HepG2 (cell line): ENCODE measurements at places on chromosomes 3 and 15. TPM values are rescaled to one million over a fixed set of nuclear protein-coding genes. Genes with fewer than 3 reads are reported as not detected.
A peak's percentile ranks its signal among the peaks of the same experiment; 100 is the strongest.

GRCh38 chr3:13243586-13243985 lies 170.4 kb upstream of the IQSEC1 start:
- no peaks in the 10 kb centered on the region for H3K27me3 ChIP-seq
- H3K4me3 ChIP-seq: no peak overlapping the region
- DNase-seq: no peak
- no peak overlapping the region for H3K27ac ChIP-seq
- H3K36me3 ChIP-seq: peaks cover 44% of the 10 kb centered on the region
- H3K4me1 ChIP-seq: peaks cover 16% of the 10 kb centered on the region

DNA sequence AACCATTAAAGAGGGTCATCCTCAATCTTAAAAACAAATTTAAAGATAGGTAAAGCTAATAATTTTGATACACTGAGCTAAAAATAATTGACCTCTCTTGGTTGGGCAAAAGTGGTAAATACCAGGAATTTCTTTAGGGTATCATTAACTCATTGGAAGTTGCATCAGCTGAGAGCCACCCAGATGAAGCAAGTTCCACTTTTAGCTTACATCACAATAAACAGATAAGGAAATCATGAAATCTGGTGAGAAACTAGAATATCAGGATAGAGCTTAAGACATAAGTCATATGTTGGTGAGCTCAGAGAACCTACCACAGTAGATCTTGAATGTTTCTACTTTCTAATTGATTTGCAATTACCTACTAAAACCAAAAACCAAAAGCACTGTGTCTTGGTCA lies 97.4 kb upstream of the SLC2A2 start:
- no peak overlapping the region for H3K27ac ChIP-seq
- peaks cover 41% of the 10 kb centered on the region for H3K4me1 ChIP-seq
- DNase-seq: no peak
- H3K27me3 ChIP-seq: no peaks in the 10 kb centered on the region
- H3K36me3 ChIP-seq: no peaks in the 10 kb centered on the region
- no peak overlapping the region for H3K4me3 ChIP-seq

- DNase-seq: no peak
- H3K27me3 ChIP-seq: peaks cover 16% of the 10 kb centered on the region; the same call in 1 of the 3 replicates
- H3K36me3 ChIP-seq: no peaks in the 10 kb centered on the region
- no peak overlapping the region for H3K4me3 ChIP-seq
Measured at GRCh38 chr15:93189561-93189960, 100.5 kb upstream of the RGMA start.

- no peak overlapping the region for H3K27ac ChIP-seq
- H3K27me3 ChIP-seq: no peaks in the 10 kb centered on the region
- no peaks in the 10 kb centered on the region for H3K4me1 ChIP-seq
- no peak overlapping the region for H3K4me3 ChIP-seq
Measured at GRCh38 chr3:130242850-130243569, 102.5 kb upstream of the COL6A5 start.

GRCh38 chr15:31216215-31216911 lies 110.3 kb upstream of the KLF13 start:
- H3K27ac ChIP-seq: peak overlapping the region; percentile 85
- H3K36me3 ChIP-seq: no peaks in the 10 kb centered on the region
- DNase-seq: peak; percentile 83
- H3K4me3 ChIP-seq: peak overlapping the region; percentile 68
- peaks cover 22% of the 10 kb centered on the region for H3K4me1 ChIP-seq

- no peak for DNase-seq
- H3K36me3 ChIP-seq: no peaks in the 10 kb centered on the region
- no peak overlapping the region for H3K4me3 ChIP-seq
- no peaks in the 10 kb centered on the region for H3K27me3 ChIP-seq
Measured at GRCh38 chr3:97804471-97804870, 17.3 kb upstream of the CRYBG3 start.

DNA sequence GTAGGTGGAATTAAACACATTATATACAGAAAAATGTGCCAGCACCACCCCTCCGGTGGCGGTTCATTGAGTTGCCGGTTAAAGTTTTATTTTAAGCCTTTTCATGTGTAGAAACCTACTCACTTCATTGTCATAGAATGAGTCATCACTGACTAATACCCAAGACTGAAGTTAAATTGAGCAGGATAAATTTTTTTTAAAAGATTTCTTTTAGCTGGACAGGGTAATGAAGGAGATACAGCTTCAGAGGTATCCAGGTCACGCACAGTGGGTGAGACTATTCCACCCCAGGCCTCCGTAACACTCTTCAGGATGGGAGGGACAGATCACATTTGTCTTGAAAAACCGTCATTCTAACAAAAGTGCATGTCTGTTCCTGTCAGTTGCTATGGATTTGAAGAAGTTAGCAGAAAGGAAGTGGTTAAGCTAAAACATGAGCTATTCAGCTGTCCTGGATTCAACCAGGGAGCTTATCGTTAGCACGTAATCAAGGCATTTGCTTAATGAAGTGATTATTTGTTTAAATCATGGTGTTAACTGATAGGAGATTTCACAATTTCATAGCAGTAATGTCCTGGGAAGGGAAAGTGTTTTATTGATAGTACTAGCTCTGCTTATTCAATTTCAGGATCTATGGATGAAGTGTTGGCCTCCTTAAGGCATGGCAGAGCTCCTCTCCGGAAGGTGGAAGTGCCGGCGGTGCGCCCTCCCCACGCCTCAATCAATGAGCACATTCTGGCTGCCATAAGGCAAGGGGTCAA lies 23.4 kb downstream of the WHAMM start:
- no peak overlapping the region for H3K4me3 ChIP-seq
- H3K36me3 ChIP-seq: peaks cover 17% of the 10 kb centered on the region
- peaks cover 18% of the 10 kb centered on the region for H3K4me1 ChIP-seq
- no peaks in the 10 kb centered on the region for H3K27me3 ChIP-seq
- no peak overlapping the region for H3K27ac ChIP-seq

DNA sequence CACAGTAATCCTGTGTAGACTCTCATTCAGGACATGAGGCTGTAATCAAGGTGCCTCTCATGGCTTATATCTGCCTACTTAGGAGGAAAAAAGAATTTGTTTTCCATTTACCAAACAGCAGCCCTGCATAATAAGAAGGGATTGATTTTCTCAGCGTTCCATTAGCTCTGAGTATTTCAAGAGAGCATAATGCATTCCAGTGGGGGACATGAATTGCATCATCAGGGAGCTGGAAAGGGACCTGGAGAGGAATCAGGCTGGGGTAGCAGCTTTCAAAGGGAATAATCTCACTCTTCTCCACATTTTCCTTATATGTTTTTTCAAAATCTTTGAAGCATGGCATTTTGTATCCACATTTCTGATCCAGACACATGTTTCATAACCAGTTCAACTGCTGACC lies 150.6 kb upstream of the ANKRD28 start:
- H3K27ac ChIP-seq: no peak overlapping the region
- no peak for DNase-seq
- no peak overlapping the region for H3K4me3 ChIP-seq
- H3K27me3 ChIP-seq: no peaks in the 10 kb centered on the region

- H3K27ac ChIP-seq: no peak overlapping the region
- H3K4me1 ChIP-seq: no peaks in the 10 kb centered on the region
- no peak overlapping the region for H3K4me3 ChIP-seq
- no peaks in the 10 kb centered on the region for H3K27me3 ChIP-seq
- DNase-seq: no peak
- no peaks in the 10 kb centered on the region for H3K36me3 ChIP-seq
Measured at GRCh38 chr3:40047406-40047805, 238.0 kb downstream of the MYRIP start.

DNA sequence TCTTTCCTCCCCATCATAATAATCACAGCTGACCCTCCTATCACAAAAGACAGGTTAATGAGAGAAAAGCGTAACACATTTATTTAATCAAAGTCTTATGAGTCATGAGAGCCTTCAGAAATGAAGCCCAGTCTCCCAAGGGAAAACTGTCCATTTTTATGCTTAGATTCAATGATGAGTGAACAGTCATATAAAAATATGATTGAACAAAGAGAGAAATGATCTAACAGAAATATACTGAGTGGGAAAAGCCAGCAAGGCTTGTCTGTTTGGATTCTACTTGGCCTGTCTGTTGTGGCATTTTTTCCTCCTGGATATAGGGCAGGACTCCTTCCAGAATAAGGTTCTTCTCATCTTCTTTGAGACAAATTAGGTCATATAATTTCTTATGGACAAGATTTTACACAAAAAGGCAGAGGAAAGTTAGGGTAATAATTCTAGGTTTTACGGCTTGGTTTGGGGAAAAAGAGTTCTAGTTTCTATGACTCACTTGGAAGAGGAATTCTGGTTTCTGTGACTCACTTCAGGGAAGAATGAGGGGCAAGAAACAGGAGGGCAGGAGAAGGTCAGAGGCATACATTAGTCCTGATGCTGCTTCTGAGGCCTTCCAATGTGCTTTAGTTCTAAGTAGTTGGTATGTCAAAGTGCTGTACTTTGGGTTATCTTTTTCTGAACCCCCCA lies 534.2 kb downstream of the ZIC1 start:
- H3K4me3 ChIP-seq: no peak overlapping the region
- no peaks in the 10 kb centered on the region for H3K4me1 ChIP-seq
- DNase-seq: no peak
- H3K36me3 ChIP-seq: no peaks in the 10 kb centered on the region
- H3K27me3 ChIP-seq: no peaks in the 10 kb centered on the region

GRCh38 chr3:133675631-133676335 lies 14.0 kb upstream of the TOPBP1 start:
- no peaks in the 10 kb centered on the region for H3K36me3 ChIP-seq
- peaks cover 59% of the 10 kb centered on the region for H3K4me1 ChIP-seq
- peak overlapping the region; percentile 37 for H3K4me3 ChIP-seq

- no peaks in the 10 kb centered on the region for H3K36me3 ChIP-seq
- no peak overlapping the region for H3K4me3 ChIP-seq
- no peak overlapping the region for H3K27ac ChIP-seq
- no peak for DNase-seq
- no peaks in the 10 kb centered on the region for H3K4me1 ChIP-seq
- H3K27me3 ChIP-seq: peaks cover 44% of the 10 kb centered on the region; the same call in 2 of the 3 replicates
Measured at GRCh38 chr15:69693059-69693458, 240.4 kb downstream of the RPLP1 start.

DNA sequence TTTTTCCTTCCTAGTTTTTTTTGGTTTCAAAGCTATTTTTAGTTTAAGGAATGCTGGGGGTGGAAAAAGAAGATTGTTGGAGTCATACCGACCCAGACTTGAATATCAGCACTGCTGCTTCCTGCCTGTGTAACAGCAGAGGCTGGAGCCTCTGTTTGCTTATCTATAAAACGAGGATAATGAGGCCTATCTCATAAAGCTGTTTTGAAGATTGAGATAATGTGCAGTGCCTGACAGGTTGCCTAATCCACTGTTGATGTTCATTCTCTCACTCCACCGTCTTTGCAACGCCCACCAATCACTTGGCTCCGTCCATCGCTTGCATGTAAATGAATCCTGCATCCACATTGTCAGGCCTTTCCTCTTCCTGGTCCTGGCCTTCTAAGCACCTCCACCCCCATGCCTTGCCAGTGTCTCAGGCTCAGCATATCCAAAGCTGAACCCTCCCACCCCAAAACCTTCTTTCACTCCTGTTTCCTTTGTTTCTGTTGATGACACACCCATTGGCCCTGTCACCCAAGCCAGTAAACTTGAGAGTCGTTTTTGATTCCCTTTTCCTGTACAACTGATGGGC lies 94.9 kb downstream of the MEX3B start:
- no peaks in the 10 kb centered on the region for H3K36me3 ChIP-seq
- no peak for DNase-seq
- no peaks in the 10 kb centered on the region for H3K4me1 ChIP-seq
- no peak overlapping the region for H3K4me3 ChIP-seq

- H3K27ac ChIP-seq: peak overlapping the region; percentile 67
- DNase-seq: no peak
- peaks cover 5% of the 10 kb centered on the region; the same call in 1 of the 3 replicates for H3K27me3 ChIP-seq
- peaks cover 37% of the 10 kb centered on the region for H3K4me1 ChIP-seq
- H3K36me3 ChIP-seq: peaks cover 21% of the 10 kb centered on the region
- H3K4me3 ChIP-seq: peak overlapping the region; percentile 64
Measured at GRCh38 chr3:128051459-128051836, 789 bp upstream of the SEC61A1 start.

GRCh38 chr3:13781417-13781816 lies 98.5 kb downstream of the WNT7A start:
- no peak overlapping the region for H3K27ac ChIP-seq
- peaks cover 23% of the 10 kb centered on the region for H3K27me3 ChIP-seq
- H3K4me3 ChIP-seq: no peak overlapping the region
- H3K36me3 ChIP-seq: no peaks in the 10 kb centered on the region
- no peak for DNase-seq

Gene PGBD4
- total RNA-seq: 1.3 and 1.4 TPM in 2 replicates

Gene PLA2G4D
- total RNA-seq: 0.04 TPM in 1 of 2 replicates, not detected in the other

Gene ITIH1
- 9.8 and 12.3 TPM in 2 replicates for total RNA-seq

Gene KCNAB1
- not detected in 2 replicates for total RNA-seq

Gene POLQ
- total RNA-seq: 16.0 and 18.6 TPM in 2 replicates

Gene TXNRD3
- total RNA-seq: 20.7 and 26.4 TPM in 2 replicates
